Thoracic aorta (tissue), 2 donors: ENCODE measurements at places on chromosomes 5 and 9. TPM values are rescaled to one million over a fixed set of nuclear protein-coding genes. Genes with fewer than 3 reads are reported as not detected.

- no peak for DNase-seq
These were observed 34.4 kb downstream of the ZNF366 start for GRCh38 chr5:72472666-72473422.

Gene CMYA5
- 5.6 TPM for total RNA-seq

- DNase-seq: no peak
These were observed 92.2 kb upstream of the TRPC7 start for GRCh38 chr5:136457390-136458013.

Gene SCGB3A2
- not detected for total RNA-seq

DNA sequence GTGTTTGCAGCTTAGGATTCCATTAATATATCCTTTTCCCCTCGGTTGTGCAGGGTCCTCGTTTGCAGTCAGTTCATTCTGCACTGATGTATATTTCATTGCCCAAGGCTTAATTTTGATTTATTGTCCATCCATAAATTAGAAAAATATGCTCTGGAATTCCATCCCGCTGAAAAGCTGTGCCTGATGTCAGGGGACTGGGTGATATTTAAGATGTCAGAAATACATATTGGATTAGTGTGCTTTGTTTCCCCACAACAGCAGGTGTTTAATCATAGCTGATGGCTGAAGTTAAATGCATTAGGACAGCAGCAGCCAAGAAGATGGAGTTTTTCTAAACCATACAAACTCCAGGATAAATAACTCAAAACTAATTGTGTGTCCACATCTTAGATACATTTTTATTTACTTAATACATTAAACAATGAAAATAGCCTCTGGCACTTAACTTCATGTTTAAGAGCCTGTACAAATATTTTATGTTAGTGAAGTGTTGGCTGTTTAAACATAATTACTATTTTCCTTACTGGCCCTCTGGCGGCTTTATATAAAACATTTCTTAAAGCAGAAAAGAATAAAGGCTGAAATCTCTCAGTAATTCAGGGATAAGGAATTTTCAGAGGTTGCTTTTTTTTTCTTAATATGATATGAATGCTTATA, 170.4 kb upstream of the TBCA start:
- no peak for DNase-seq

DNA sequence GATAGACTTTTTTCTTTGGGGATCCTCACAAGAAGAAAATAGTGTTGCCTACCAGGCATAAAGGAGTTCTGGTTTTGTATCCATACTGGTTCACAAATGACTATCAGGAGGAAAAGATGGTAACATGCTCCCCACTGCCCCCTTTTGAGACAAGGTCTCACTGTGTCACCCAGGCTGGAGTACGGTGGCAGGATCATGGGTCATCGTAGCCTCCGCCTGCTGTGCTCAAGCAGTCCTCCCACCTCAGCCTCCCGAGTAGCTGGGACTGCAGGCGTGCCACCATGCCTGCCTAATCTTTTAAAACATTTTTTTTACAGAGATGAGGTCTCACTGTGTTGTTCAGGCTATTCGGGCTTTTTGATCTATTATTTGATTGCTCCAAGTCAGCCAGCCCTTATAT, 99.3 kb downstream of the TRIO start:
- DNase-seq: no peak

- DNase-seq: no peak
These were observed 151.1 kb upstream of the CDKN2B start for GRCh38 chr9:22160221-22160620.

DNA sequence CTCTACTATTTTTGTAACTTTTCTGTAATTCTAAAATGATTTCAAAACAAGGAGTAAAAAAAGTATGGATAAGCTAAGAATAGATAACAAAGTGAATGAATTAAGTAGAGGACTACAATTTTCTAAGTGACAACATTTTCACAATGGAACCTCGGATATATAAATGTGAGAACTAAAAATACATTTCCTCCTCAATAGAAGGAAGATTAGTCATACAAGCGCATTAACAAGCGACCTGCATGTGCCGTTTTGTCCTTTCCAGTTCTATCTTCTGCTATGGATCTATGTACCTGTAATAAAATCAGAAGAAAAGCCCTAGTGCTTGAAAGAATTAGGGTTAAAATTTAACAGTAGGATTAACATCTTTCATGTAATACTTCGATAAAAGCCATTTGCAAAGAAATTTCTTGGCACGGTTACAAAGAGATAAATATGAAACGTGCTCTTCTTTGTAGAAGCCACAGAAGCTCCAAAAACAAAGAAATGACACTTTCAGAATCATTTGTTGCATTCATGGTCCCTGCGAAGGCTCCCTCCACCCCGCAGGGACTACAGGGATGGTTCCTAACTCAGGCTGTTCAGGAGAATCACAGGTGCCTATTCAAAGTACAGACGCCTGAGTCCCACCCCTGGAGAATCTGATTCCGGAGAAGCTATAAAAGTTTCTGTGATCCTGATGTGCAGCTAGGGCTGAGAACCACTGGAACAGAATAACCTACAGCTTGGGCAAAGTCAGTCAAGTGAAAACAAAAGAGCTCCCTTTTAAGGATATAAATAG, 216.6 kb upstream of the EFNA5 start:
- DNase-seq: no peak

DNA sequence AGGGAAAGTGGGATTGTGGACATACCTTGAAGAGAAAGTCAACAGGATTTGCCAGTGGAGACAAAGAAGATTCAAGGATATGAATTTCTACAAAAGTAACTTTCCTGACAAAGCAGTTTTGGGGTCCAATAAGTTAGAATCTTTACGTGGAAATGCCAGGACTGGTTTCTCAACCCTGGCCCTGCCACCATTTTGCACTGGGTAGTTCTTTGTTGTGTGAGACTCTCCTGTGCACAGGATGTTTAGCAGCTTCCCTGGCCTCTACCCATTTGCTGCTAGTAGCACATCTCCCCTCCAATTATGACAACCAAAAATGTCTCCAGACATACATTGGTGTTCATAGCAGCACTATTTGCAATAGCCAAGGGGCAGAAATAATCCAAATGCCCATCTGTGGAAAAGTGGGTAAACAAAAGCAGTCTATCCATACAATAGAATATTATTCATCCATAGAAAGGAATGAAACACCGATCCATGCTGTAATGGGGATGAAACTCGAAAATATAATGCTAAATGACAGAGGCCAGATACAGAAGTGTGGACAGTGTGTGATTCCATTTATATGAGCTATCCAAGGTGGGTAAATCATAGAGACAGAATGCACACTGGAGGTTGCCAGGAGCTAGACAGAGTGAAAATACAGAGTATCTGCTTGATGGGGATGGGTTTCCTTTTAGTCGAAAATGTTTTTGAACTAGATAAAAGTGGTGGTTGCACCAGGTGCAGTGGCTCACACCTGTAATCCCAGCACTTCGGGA, 91.4 kb downstream of the NSUN2 start:
- DNase-seq: no peak

- DNase-seq: no peak
These were observed 6.1 kb downstream of the RORB start for GRCh38 chr9:74503219-74503618.

- no peak for DNase-seq
These were observed 5.1 kb downstream of the MGAT4B start for GRCh38 chr5:179801304-179802206.

DNA sequence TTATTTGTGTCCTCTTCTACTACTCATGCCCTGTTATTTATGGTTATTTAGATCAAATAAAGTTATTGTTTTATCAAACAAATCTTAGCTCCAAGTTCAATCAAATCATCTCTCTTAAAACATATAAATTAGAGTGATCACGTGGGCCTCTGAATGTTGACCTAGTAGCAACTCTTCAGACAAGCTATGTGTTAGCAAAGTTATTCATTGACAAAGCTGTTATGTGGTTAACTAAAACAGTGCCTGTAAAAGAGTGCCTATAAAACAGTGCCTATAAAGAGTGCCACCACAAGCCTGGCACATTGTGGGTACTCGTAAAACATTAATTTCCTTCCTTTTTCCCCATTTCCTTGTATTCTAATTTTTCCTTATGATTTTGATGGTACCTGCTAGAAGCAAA, 421.9 kb downstream of the HCN1 start:
- no peak for DNase-seq

GRCh38 chr9:92711844-92712243, 41.9 kb upstream of the IPPK start:
- no peak for DNase-seq
